Left lung (tissue), 14 donors: ENCODE measurements at places on chromosomes 5 and 9. TPM values are rescaled to one million over a fixed set of nuclear protein-coding genes. Genes with fewer than 3 reads are reported as not detected.

The PALM2AKAP2 gene
- 27.3 TPM for polyA plus RNA-seq

The F2RL2 gene
- 0.23 TPM for polyA plus RNA-seq

The ARAP3 gene
- 41.4 TPM for polyA plus RNA-seq

The TSSK1B gene
- polyA plus RNA-seq, result 0.06 TPM

The LURAP1L gene
- polyA plus RNA-seq, result 58.7 TPM

The KIAA0825 gene
- 6.7 TPM for polyA plus RNA-seq

The SERF1A gene
- polyA plus RNA-seq, result 5.0 TPM

The DBH gene
- 1.4 TPM for polyA plus RNA-seq

DNA sequence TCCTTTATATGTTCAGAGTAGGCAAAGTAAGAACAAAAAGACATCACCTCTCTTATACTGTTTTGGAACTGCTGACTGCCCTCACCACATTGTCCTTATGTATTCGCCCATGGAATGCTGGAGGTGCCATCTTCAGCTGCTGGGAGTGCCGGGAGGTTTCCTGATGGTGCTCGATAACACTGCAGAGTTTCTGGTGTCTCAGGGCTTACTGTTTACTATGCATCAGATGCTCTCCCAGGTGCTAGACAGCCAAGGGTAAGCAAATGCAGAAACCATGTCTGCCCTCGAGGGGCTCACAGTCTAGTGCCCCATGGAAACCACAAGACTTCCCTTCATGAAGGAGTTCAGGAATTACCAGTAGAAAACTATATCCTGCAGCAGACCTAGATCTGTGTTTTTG is 70.1 kb upstream of the SMIM23 start:
- DNase-seq, result no peak

DNA sequence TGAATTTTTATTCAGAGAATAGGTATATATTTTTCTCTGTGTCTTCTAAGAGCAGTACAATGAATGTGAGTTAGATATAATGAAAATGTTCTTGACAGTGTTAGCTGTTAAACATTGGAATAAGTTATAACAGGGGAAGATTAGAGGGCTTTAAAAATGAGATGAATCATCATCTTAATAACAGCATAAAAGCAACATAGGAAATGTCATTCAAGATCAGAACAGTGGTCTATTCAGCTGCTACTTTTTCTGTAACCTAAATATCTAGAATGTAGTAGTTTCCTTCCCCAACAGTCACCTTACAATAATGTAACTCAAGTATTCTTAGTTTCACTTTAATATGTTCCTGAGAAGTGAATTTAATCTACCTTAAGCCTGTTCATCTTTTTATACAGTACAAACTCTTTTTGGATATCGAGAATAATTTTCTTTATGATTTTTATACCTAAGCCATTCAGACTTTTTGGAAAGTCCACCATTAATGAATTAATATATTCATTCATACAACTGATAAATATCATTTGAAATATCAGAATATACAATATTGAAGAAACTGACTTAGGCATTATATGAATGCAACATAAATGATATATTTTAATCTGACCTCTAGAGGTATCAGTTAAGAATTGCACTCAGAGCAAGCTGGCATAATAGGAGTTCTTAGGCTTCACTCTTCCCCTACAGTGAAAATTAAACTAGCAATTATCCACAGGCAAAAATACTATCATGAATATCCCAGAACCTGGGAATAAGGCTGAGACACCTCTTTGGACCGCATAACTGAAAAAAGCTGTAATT is 66.1 kb upstream of the EDIL3 start:
- no peak for DNase-seq

- DNase-seq, result no peak
These were observed 20.0 kb upstream of the FAM120AOS start for GRCh38 chr9:93473411-93473810.

- no peak for DNase-seq
These were observed 206.2 kb upstream of the SGCD start for GRCh38 chr5:156120777-156121176.

DNA sequence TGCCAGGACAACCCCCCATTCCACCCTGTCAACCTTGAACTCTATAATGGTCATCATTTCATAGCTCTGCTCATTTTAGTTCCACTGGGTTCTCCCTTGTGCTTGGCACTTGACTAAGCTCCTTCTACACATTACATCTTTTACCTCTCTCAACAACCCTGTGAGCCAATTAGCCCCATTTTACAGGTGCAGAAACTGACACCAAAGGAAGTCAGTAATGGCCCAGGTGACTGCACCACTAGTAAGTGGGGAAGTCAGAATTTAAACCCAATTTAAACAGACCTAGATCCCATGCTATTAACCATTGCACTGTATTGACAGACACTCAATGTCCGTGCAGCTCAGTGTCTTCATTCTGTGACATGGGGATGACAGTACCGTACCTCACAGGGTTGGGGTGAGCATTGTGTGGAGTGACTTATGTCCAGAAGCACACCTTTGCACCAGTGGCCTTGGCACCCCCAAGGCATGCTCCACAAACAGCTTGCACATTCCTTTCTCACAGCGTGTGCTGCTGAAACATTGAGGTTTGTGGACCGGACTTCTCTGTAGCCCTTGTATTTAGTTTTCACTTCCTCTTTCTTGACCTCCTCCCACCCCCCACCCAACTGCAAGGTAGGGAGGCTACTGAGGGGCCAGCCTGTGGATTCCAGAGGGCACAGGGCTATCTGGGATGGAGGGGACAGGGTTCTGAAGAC is 23.1 kb downstream of the IRF1 start:
- DNase-seq, result no peak

DNA sequence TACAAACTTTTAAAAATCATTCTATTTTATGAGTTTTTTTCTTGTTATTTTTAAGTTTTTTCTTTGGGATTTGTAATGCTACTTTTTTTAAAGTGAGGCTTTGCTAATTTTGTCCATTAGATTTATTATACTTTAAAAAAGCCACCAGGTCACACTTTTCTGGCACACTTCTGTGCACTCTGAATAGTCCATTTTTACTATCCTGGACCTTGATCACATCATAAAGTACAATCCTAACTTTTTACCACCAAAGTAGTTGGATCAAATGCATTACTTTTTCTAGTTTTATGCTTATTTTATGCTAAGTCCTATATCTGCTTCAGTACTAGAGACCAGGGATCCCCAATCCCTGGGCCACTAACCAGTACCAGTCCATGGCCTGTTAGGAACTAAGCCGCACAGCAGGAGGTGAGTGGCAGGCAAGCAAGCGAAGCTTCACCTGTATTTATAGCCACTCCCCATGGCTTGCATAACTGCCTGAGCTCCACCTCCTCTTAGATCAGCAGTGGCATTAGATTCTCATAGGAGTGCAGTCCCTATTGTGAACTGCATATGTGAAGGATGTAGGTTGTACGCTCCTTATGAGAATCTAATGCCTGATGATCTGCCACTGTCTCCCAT is 16.0 kb downstream of the FRRS1L start:
- DNase-seq, result no peak

GRCh38 chr5:76641514-76642120 is 18.4 kb upstream of the F2RL2 start:
- DNase-seq, result peak; percentile 42

DNA sequence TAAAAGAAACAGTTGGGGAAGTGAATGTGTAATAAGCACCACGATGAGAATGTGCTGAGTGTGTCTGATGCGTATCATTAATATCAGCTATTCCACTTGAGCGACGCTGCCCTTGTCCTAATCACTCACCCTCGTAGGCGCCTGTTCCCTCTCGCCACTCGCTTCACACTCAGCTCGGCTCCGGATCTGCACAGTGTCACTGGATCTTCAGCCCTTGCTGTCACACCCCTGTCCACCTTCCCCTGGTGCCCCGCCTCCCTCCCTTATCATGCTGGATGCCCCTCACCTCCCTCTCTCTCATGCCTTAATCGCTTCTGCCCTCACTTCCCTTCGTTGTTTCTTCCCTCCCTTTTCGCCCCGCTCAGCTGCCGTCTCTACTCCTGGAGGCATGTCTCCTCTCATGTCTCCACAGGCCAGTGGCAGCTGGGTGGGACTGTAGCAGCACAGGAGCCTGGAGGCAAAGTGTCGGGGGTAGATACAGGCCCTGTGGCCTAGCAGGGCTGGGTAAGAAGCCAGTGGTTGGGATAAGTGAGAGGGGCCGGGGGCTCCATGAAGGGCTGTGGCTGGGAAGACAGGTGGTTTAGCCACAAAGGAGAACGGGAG is 43.5 kb downstream of the ANKDD1B start:
- DNase-seq, result no peak

GRCh38 chr5:43729846-43730478 is 127.0 kb downstream of the NNT start:
- no peak for DNase-seq

DNA sequence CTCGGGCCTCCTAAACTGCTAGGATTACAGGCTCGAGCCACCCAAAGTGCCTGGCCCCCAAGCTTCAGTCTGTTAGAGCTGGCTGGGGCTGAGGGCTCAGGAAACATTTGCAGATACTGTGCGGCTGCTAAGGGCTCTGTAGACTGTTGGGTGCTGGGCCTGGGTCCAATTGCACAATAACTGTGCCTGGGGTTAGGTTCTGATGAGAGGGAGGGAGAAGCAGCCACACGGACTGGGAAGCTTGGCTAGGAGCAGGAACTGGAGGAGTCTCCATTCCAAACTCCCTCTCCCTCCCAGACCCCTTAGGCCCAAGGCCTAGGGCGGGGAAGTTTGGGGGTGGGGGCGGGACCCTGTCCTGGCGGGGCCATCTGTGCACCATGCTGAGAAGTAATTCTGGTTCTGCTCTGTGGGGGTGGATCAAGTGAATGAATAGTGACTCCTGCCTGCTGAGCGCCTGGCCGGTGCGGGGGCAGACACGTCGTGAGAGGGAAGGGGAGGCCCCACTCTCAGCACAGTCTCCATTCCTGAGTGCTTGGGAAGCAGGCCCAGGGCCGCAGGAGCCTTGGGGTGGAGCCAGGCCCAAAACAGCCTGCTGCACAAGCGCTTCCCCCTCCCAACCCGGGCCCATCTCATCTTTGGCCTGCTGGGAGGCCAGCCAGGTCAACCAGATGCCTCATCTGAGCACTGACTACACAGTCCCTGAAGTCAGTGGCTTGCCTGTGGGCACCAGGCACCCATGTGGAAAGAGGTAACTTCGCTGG is 1.5 kb downstream of the ASS1 start:
- peak; percentile 81 for DNase-seq

- DNase-seq, result no peak
These were observed 279.6 kb downstream of the RFX3 start for GRCh38 chr9:3246241-3246640.

DNA sequence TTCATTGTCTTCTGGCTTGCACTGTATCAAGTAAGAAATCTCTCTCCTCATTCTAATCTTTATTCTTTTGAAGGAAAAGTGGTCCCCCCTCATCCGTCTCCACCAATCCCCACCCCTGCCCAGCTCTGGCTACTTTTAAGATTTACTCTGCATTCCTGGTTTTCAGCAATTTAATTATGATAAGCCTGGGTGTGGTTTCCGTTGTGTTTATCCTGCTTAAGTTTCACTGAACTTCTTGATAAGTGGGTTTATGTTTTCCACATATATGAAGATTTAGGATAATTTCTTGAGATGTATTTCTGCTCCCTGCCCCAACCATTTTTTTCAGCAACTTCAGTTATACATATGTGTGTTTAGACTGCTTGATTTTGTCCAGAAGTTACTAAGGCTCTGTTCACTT is 46.5 kb downstream of the PTBP3 start:
- DNase-seq, result no peak

DNA sequence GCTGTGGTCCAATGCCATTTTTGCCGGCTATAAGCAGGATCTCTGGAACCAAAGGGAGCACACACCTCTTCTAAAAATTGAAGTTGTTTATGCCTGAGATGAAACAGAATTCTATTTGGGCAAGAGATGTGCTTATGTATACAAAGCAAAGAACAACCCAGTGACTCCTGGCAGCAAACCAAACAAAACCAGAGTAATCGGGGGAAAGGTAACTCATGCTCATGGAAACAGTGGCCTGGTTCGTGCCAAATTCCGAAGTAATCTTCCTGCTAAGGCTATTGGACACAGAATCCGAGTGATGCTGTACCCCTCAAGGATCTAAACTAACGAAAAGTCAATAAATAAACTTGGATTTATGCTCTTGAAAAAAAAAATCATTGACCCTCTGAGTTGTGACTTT is 178.7 kb downstream of the CEMIP2 start:
- DNase-seq, result no peak

- no peak for DNase-seq
These were observed 5.9 kb downstream of the FKBP15 start for GRCh38 chr9:113215132-113215531.

GRCh38 chr5:131198625-131199024 is 27.9 kb downstream of the LYRM7 start:
- no peak for DNase-seq

GRCh38 chr5:64827703-64828102 is 59.0 kb downstream of the CWC27 start:
- no peak for DNase-seq

GRCh38 chr5:161545344-161546094 is 1.0 kb downstream of the GABRB2 start:
- DNase-seq, result no peak

- no peak for DNase-seq
These were observed 156.9 kb upstream of the MVB12B start for GRCh38 chr9:126169736-126170135.

DNA sequence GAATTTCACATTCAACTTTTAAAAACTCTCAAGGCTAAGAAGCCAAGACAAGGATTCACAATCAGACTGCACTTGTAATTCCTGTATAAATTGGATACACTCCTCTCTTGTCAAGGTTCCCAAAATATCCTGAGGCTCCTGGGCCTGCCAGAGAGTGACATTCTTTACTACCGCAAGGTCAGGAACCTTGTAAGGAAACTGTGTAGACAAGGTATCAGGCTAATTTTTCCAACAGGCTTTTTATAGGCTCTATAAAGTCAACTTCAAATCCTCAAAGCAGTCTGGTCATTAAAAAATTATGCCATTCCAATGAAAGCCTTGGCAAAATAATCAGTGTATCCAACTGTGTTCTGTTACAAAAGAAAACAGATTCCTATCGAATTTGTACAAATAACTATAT is 15.5 kb upstream of the PAIP1 start:
- DNase-seq, result no peak

DNA sequence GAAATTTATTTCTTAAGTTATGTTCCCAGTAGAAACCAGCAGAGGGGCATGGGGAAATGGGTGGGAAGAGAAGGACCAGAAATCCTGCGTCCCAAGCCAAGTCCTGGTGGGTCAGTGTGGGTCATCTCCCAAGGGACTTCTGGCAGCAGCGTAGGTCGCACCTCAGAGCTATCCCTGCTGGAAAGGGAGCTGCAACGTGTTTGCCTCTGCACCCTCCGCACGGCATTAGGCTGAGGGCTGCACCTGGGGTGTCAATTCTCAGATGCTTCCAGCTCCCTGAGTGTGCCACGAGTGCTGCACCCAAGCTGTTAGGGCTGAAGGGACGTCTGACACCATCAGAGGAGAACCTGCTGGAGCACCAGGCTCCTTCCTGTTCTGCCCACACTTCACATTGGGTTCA is 182.8 kb downstream of the CACNA1B start:
- no peak for DNase-seq
